ENCODE measurements at places on chromosomes 6 and 20. TPM values are rescaled to one million over a fixed set of nuclear protein-coding genes. Genes with fewer than 3 reads are reported as not detected.

- DNase-seq: no peak
Measured at GRCh38 chr6:12051861-12052368, 39.8 kb downstream of the HIVEP1 start.

DNA sequence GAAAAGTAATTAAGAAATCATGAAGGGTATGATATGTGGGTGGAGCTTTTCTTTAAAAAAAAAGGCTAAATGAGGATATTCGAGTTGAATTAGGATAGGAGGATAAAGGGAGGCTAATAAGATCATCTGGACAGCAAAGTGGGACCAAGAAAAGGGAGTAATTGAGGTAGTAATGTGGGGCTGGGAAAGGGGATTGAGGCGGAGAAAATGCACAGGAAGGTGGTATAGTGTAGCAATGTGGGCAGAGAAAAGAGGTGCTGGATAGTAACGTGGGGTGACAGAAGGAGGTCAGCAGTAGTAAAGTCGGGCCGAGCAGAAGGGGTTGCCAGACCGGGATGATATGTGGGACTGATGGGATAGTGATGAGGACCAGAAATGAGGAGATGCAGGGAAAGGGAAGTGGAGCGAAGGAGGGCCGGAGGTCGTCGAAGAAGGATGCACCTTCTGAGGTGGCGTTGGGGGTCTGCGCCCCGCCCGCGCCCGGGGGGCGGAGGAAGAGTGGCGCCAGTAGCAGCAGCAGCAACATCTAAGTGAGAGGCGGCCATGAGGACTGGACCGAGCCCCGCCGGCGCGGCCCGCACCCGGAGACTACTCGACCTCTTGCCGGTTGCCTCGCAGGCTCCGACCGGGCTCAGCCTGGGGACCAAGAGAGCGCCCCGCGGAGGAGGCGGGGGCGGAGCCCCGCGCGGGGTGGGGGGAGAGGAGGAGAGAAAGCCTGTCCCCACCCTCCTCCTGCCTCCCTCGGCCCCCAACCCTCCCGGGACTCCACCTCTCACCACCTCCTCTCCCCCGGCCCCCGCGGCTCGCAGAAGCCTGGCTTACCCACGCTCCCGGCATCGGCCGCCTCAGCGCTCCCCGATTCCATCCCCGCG is 887 bp downstream of the GABBR1 start:
- DNase-seq: no peak

The RNF182 gene
- 0.14 TPM for total RNA-seq

The SCRT2 gene
- total RNA-seq: not detected

The LY6G6F gene
- not detected for total RNA-seq

The BTNL2 gene
- not detected for total RNA-seq

The OPN5 gene
- total RNA-seq: not detected

The CHMP4B gene
- total RNA-seq: 117 TPM

DNA sequence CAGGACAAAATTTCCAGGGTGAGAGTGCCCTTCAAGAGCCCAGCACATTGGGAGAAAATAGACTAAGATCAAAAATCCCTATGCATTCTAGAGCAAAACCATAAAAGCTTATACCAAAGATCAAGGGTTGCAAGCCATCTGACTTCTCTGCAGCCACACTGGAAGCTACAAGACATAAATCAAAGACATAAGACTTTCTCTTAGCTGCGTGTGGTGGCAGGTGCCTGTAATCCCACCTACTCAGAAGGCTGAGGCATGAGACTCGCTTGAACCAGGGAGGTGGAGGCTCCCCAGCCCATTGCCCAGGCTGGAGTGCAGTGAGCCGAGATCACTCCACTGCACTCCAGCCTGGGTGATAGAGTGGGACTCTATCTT is 91.9 kb upstream of the NXT1 start:
- no peak for DNase-seq

- no peak for DNase-seq
Measured at GRCh38 chr6:145808239-145808638, 6.4 kb downstream of the FBXO30 start.
